ENCODE measurements at places on chromosomes 2 and 18. TPM values are rescaled to one million over a fixed set of nuclear protein-coding genes. Genes with fewer than 3 reads are reported as not detected.

- no peaks in the 10 kb centered on the region for H3K36me3 ChIP-seq
- H3K27me3 ChIP-seq: no peaks in the 10 kb centered on the region
- H3K27ac ChIP-seq: no peak overlapping the region
- no peak for DNase-seq
Observed at GRCh38 chr2:225993430-225993829, 593.9 kb downstream of the NYAP2 start.

- H3K27me3 ChIP-seq: peaks cover 14% of the 10 kb centered on the region
- no peaks in the 10 kb centered on the region for H3K36me3 ChIP-seq
- H3K27ac ChIP-seq: no peak overlapping the region
- no peak overlapping the region for H3K4me3 ChIP-seq
- no peak for DNase-seq
Observed at GRCh38 chr2:129929321-129930290, 49.9 kb upstream of the RAB6C start.

Gene SGO2
- 54.4 TPM for total RNA-seq

Gene GBX2
- total RNA-seq: not detected

Gene G6PC2
- total RNA-seq: not detected

Gene SPC25
- total RNA-seq: 69.8 TPM

All from activated CD8-positive, alpha-beta T cell treated with anti-CD3 and anti-CD28 coated beads, Interleukin-2, amount 10 ng/mL, durations not matched to agents 7 days and 5 days (primary cell).